ENCODE measurements at places on chromosomes 12 and 14.

DNA sequence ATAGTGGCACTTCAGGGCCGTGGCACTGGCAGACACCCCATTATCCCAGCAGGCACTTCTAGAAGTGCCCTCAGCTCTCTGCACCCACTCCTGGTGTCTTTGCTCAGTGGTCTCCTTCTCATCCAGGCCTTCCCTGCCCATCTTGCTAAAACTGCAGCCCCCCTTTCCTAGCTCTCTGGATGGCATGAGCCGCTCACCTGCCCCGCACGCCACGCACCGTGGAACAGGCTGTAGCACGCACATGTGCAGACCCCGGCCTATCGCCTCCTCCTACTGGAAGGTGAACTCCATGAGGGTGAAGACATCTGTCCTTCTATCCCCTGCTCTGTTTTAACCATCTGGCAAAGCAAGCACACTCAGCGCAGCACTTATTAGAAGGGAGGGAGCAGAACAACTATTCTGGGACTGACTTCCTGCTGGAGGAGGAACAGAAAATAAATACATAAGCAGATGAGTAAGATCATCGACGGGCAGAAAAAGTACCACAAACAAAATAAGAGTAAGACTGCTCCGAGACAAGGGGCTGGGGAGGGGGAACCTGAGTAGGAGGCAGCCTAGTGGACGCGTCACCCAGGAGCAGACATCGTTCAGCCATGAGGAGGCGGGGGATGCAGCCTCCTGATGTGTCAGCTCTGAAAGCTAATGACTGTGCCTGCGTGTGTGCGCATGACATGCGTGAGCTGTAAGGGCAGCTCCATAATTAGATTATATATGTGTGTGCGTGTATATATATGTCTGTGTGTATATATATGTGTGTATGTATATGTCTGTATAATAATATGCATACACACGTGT, 7.8 kb upstream of the FZD10 start:
- no peak for DNase-seq

DNA sequence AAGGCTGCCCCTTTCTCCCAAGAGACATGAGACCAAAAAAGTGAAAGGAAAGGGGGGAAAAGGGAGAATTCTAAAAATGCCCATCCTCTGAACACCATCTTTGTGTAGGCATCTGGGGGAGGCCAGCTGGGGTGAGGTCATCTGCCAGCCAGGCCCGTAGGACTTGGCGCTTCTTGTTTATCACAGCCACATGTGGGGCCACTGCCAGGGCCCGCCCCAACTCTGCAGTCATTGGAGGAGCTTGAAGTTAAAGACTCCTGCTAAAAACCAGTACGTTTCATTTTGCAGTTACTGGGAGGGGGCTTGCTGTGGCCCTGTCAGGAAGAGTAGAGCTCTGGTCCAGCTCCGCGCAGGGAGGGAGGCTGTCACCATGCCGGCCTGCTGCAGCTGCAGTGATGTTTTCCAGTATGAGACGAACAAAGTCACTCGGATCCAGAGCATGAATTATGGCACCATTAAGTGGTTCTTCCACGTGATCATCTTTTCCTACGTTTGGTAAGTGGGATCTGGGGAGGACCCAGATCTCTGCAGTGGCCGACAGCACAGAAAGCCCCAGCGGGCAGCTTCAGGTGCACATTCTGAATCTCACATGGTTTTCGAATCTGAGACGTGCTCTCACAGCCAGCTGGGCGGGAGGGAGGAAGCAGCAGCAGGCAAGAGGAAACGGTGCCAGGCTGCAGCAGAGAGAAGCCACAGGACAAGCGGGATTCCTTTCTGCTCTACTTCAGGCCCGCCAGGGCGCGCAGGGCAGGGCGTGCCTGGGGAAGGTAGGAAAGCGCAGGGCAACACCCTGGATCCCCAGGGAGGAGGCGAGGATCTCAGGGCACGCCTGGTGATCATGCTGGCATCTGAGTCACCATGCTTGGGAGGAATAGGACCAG, at the start of gene P2RX7:
P2RX7 (plus strand) TSS at position 276 of the 881 bp plus-strand sequence; CDS start at position 371, 95 bp downstream.
- DNase-seq: peak; percentile 99

GRCh38 chr14:100306101-100306997, at the start of gene SLC25A29:
Gene SLC25A29, minus strand, starts transcription at chr14:100306444. Its CDS starts 212 bp downstream, at chr14:100306232.
- DNase-seq: peak; percentile 90

GRCh38 chr12:49091056-49091835, 3.4 kb downstream of the DHH start:
- DNase-seq: no peak

DNA sequence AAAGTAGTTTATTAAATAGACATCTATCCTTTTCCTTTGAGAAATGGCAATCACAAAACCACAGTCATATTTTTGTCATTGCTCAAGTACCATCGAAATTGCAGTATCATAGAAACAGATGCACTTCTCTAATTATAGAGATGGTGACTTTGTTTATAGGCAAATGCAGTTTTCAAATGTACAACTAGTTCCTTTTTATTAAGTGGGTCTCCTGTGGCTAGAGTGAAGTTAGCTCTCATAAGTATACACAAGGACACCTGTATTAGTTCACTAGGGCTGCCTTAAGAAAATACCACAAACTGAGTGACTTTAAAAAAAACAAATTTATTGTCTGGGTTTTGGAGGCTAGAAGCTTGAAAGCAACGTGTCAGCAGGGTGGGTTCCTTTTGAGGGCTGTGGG, 62.8 kb downstream of the OTOGL start:
- DNase-seq: no peak

DNA sequence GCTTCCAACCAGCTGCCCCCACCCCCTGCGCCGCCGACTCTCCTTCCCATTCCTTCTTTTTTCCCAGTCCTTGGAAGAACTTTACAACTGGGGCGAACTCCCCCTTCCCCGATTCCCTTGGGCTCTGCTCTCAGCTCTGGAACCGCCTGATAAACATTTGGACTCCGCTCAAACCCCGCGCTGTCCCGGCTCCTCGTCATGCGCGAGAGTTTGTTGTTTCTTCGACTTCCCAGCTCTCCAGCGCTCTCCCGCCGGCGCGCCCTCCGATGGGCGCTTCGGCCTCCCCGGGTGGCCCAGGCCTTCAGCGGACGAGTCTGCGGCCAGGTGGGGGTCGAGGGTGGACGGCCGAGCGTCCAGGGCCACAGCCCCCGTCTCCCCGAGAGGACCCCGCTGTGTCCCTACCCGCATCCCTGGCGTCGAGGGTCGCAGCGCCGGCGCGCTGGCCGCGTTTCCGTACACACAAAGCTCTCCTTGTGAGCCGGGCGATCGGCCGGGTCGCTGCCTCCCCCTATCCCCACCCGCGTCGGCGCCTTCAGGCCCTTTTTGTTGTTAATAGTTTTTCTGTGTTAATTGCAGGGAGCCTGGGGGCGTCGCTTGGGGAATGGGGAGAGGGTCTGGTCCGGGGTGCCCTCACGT, 847 bp downstream of the MMP14 start:
- DNase-seq: no peak

DNA sequence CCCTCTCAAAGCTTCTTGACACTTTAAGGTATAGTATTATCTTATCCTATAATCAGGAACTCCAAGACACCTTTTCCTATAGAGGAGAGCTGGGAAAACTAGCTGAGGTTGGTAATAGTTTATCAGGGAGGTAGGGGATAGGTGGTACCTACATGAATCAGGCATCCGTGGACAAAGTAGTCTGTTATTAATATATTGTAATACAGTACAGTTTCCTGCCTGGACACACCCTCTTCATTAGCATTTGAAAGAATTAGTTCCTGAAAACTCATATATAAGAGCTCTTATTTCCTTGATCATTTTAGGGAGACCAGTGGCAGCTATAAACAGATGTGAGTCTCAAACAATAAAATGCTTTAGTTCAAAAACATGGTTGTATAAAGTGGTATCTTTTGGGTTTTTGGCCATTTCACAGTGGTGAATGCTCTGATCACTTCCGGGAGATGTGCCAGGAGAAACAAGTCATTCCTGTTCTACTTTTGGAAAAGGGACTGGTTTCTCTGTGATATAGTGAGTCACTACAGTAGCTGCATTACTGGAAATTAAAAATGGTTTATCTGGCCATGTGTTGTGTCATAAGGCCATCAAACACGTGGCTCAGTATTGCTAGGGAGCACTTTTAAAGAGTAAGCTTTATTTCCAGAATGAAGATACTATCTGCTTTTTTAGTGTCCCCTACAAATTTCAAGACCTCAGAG, 98.1 kb downstream of the KLRB1 start:
- no peak for DNase-seq

- no peak for DNase-seq
These were observed 72.6 kb downstream of the NUAK1 start for GRCh38 chr12:106066051-106066705.

- DNase-seq: no peak
These were observed 31.7 kb downstream of the ATP2A2 start for GRCh38 chr12:110312581-110313360.

- no peak for DNase-seq
These were observed 83.2 kb downstream of the BCL11B start for GRCh38 chr14:99188731-99189191.

DNA sequence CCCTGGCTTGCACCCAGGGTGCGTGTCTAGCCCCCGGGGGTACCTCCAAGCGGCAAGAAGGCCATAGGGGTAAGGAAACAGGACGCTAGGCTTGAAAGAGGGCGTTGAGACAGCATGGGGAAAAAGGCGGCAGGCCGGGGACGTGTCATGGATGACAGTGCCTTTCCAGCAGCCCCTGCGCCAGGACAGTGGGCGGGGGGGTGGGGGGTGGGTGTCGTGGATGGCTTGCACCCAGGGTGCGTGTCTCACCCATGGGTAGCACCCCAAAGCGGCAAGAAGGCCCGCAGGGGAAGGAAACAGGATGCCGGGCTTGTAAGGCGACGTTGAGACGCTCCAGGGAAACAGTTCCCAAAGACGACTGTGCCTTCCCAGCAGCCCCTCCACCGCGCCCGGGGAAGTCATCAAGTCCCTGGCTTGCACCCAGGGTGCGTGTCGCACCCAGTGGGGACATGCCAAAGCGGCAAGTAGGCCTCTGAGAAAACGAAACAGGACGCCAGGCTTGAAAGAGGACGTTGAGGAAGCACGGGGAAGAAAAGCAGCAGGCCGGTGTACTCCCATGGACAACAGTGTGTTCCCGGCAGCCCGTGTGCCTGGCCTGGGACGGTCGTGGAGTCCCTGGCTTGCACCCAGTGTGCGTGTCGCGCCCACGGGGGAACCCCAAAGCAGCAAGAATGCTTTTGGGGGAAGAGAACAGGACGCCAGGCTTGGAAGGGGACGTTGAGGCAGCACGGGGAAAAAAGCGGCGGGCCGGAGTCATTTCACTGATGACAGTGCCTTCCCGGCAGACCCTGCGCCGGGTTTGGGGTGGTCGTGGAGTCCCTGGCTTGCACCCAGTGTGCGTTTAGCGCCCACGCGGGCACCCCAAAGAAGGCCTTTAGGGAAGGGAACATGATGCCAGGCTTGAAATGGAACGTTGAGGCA, 163.5 kb upstream of the ALG10B start:
- no peak for DNase-seq

DNA sequence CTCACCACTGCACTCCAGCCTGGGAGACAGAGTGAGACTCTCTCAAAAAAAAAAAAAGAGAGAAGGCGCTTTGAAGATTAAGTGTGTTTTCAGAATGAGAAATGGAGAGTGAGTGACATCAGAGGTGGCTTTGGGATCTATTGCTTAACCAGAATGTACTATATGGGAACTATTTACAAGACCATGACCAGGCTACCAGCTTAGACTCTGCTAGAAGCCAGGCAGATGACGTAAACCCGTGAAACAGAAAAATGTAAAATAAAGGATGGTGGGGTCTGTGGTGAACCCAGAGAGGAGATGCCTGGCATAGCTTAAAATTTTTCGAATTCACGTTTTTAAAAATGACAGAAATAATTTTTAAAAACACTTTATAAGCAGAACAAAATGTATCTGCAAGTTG, 82.0 kb downstream of the IFT43 start:
- no peak for DNase-seq

- peak; percentile 67 for DNase-seq
These were observed 132.3 kb downstream of the SNAPC1 start for GRCh38 chr14:61894452-61895077.

DNA sequence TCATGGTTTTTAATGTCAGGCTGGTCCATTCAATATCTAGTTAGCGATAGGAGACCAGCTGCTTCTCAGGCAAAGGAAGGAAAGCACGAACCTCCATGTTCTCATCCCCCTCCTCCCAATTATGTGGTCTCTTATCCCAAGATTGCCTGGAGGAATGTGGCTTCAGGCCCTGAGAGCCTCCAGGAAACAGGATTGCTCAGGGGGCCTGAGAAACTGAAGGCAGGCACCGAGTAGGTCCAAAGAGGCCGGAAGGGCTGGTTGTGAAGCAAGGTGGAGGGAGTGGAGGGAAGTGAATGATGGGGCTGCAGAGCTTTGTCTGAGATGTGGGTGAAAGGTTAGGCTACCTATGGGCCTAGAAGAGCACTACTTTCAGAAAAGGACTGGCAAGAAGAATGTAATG, 188.2 kb upstream of the DDHD1 start:
- no peak for DNase-seq

GRCh38 chr14:56423544-56423943, 156.1 kb upstream of the TMEM260 start:
- no peak for DNase-seq

- DNase-seq: peak; percentile 51
These were observed 523 bp downstream of the WSB2 start for GRCh38 chr12:118060301-118061010.

GRCh38 chr12:128056136-128056801, 210.7 kb upstream of the TMEM132C start:
- no peak for DNase-seq

- no peak for DNase-seq
These were observed 54.2 kb downstream of the PTPRQ start for GRCh38 chr12:80498059-80498728.

- peak; percentile 65 for DNase-seq
These were observed 51.3 kb upstream of the PLBD1 start for GRCh38 chr12:14618983-14619382.

DNA sequence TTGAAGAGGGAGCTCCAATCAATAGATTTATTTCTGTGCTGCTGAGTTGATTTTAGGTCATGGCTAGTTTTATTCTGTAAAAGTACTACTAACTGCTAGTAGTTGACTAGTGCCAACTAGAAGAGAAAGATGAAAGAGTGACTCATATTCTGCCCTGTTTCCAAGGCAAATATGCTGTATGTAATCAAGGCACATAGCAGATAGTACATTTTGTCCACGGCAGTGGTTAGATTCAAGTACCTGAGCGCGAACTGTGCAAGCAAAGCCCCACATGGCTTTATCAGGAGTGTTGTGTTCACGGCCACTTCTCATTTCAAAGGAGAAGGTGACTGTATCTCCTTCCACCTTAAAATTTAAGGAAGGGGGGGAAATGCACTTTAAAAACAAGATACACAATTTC, 126.8 kb downstream of the TRAFD1 start:
- no peak for DNase-seq

- DNase-seq: peak; percentile 51
These were observed 69.2 kb downstream of the RASSF3 start for GRCh38 chr12:64679487-64680001.

DNA sequence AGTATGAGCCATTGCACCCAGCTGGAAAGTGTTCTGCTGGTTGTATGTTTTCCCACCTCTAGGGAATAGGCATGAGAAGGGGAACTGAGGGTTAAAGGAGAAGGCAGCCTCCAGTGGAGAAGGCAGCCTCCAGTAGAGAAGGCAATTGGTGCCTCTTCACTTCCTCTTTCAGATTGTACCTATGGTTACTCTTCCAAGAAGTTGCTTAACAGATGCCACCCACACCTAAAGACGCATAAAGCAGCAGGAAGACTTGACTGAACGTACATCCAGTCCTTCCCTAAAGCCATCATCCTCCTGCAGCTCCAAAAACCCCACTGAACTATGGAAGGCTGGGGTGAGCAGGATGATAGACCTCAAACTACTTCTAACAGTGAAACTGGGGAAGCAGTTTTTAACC, 13.1 kb downstream of the DPF3 start:
- DNase-seq: no peak

- peak; percentile 72 for DNase-seq
These were observed 36.8 kb upstream of the G2E3 start for GRCh38 chr14:30521899-30522736.

Data from pons (tissue), 1 donor.